ENCODE measurements at places on chromosomes 5 and 9.

- DNase-seq, result no peak
Observed at GRCh38 chr9:98484162-98484561, 224.6 kb downstream of the GABBR2 start.

DNA sequence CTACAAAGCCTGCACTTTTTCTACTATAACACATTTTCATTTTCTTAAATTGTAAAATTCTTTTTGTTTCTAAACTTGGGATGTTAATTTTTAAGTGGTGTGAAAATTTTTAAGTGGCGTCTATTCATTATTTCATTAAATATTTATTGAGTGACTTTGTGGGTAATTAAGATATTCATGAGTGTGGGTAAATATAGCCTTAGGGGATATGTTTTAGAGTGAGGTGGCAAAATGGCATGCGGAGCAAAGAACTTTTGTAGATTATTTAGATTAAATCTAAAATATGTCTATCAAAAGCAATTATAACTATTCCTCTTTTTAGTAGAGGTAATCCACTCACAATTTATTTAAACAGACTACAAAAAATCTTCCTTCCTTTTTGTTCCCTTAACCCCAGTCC lies 188.4 kb downstream of the PCSK1 start:
- DNase-seq, result no peak

DNA sequence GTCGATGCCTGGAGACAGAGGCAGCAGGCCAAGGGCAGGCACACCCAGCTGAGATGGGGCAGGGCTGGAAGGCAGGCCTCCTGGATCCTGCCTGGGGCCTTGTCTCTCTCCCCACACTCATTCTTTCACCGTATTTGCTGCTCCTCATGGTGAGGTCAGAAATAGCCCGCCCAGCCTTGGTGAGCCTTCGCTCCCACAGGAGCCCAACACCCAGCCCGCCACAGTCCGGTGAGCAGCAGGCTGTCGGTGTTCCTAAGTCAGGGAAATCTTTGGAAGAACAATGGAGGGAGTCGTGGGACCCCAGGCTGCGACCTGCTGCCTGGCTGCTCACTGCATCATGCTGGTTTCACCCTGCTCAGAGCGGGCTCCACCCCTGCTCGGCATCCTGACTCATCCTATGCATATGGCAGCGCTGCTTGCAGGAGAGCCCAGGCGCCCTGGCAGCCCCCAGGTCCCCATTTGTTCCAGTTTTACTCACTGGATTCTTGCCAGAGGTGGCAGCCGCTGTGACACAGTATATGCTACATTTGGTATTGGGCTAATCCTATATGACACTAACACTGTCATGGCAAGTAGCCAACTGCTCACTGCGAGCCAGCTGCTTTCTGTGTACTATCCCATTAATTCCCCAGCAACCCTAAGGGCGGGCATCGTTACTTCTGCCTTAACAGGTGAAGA lies 53.2 kb upstream of the NCS1 start:
- no peak for DNase-seq

DNA sequence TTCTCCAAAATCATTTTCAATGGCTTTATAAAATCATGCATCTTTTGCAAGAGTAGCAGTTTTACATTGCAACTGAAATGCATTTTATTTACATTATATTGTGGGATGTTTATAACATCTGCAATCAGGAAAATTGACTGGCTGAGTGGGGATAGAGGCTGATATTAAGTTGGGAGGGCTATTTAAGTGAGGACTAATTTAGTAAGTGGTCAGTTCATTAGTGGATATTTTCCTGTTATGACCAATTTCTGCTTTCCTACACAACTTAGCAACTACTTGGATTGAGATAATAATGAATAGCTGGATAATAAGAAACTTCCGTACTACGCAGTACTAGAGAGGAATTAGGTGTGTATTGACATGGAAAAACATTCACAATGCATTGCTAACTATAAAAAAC lies 92.9 kb upstream of the SSBP2 start:
- no peak for DNase-seq

DNA sequence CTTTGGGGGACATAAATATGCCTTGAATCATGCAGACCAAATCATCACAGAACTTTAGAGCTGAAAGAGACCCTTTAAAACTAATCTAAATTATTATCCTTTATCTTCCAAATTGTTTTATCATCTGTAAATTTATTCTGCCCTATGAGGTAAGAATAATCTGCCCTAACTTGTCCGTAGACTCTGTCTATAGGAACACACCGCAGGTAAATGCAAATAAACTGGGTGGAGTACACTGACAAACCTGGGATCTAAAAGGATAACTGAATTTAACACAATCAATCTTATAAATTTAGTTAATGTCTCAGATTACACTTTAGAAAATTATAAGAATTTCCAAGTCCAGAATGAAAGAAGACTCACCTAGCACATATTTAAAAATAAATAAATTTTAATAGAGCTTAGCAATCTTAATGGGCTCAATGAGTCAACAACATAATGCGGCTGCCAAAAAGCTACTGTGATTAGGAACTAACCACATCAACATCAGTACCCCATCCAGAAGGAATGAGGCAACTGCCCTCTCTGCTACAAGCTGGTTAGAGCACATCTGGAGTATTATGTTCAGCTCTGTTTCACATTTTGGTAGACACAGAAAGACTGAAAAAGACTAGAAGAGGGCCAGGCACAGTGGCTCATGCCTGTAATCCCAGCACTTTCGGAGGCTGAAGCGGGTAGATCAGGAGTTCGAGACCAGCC lies 5.6 kb downstream of the MEGF9 start:
- no peak for DNase-seq

DNA sequence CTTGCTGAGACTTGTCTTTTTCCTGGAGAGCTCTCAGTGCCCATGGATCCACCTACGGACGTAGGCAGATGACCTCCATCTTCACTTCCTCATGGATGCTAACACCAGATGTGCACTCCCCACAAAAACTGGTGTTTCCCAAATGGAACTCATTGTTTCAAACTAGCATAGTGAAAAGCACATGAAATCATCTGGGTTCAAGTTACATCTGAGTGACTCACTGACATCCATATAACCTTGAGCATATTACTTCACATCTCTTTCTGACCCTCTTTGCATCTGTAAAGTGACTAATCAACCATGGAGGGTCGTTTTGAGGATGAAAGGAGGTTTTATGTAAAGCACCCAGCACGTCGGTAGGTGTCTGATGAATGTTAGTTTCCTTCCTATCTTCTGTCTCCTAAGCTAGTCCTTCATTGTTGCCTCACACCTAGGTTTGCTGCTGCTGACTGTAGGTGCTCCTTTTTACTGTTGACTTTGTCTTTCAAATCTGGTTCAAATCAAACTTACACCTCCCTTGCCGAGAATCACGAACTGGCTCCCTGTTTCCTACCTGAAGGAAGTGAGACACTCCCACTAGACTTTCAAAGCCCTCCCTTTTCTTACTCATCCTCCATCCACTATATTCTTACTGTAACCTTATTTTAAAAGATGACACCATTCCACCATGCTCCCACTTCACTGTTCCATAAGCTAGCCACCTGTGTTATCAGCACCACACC lies 10.3 kb downstream of the OCLN start:
- DNase-seq, result no peak

- peak; percentile 75 for DNase-seq
Observed at GRCh38 chr9:137305060-137305797, 3.2 kb upstream of the NRARP start.

GRCh38 chr5:79225441-79225840 lies 10.5 kb upstream of the JMY start:
- DNase-seq, result no peak

DNA sequence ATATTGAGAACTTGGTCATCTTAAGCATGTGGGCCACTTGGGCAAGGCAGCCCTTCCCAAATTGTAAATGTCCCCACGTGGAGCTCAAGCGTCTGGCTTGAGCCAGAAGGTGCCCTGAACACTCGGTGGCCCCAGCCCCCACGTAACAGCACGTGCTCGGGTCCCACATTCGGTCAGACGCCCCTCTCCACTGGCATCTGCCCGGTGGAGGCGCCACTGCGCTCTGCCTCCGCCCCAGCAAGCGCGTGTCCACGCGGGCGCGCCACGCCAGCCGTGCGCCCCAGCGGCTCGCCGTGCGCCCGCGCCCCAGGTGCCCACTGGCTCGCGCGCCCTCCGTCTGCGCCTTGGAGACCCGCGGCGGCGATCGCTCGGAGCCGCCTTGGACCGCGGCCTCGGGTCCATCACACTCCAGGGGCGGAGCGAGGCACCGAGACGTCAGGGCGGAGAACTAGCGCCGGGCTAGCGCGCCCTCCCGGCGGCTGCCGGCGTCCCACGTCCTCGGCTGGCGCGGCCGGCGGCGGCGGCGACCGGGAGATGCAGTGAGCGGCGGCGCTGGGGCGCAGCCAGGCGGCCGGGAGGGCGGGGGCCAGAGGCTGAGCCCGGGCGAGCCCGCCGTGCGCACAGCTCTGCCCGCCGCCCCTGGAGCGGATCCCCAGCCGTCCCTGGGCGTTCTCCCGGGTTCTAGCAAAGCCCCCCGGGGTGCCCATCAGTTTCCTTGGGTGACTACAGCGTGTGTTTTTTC lies at the start of gene PALM2AKAP2:
Gene PALM2AKAP2, plus strand, starts transcription at position 488 of the 742 bp plus-strand sequence. CDS start 291 bp downstream, outside the sequence.
- no peak for DNase-seq

DNA sequence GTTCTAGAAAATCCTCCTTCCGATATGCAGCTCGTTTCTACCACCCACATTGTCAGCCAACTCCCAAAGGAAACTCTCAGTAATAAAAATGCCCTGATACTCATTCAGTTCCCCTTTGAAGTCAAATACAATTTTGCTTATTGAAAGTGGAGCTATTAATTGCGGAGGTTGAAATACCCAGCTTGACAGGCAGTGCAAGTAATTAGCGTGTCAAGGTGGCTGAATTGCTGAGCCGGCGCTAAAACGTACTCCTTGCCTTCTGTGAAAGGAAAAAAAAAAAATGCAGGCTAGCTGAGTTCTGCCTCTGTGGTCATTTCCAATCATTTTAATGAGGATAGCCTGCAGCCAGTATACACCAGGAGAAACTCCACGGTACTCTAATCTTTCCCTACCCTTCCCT lies 165.5 kb downstream of the RORB start:
- no peak for DNase-seq

GRCh38 chr9:117030254-117030768 lies 343.2 kb downstream of the TRIM32 start:
- no peak for DNase-seq

GRCh38 chr5:76292620-76293322 lies 110.3 kb upstream of the IQGAP2 start:
- DNase-seq, result peak; percentile 51

GRCh38 chr5:154214371-154215106 lies 24.0 kb downstream of the GALNT10 start:
- no peak for DNase-seq

GRCh38 chr9:116713271-116713670 lies 26.2 kb downstream of the TRIM32 start:
- no peak for DNase-seq

DNA sequence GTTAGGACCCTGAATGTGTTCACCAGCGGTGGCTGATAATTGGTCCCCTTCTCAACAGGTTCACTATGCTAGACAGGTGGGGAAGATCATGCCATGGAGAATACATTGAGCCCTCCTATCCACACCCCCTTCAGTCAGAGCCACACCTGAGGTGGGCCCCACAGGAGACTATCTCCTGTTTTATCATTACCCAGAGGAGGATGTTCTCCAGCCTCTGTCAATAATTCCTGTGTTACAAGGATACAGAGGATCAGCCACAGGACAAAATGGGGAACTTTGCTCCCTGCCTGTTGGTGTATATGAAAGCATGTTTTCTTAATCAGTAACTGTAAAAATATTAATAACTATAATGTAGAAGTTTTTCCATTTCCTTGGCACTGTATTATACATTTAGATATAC lies 25.9 kb downstream of the RAD1 start:
- no peak for DNase-seq

DNA sequence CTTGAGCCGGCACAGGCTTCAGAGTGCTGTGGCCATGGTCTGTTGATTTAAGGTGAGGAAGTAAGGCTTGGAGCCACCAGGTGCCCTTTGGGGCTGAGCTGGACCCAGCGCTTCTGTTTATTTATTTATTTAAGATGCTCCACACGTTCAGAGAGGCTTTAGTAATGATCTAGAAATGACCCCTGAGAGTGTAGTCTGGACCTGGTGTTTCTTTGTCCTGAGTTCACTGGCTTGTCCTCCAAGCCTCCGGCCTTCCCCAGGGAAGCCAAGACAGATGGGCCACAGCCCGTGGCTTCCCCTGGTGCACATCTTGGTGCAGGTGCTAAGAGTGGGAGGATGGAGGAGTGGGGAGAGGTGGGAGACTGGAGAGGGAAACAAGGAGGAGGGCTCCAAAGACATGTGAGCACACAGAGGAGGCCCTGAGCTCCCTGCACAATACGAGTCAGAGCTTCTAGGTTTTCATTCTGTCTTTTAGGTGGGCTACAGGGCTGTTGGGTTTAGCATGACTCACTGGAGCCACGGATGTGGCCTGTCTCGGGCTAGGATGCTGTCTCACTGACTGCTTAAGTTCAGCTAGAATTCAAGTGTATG lies 56.9 kb downstream of the AHRR start:
- DNase-seq, result no peak

DNA sequence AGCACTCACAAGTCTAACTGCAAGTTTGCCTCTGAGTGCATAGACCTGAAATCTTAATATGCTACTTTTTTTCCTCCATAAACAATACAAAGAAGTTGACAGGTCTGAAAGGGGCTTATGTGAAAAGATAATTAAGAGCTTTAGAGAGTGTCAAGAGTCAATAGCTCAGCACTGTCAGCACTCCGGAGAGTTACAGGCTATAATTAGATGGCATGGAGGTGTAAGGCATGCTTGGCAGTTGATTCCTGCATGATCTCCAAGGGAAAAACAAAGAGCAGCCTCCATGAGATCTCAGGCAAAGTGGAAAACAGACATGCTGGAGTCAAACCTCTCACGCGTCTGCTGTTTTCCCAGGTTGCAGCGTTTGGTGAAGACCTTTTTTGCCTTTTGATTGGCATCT lies 468.7 kb downstream of the TLE4 start:
- no peak for DNase-seq

DNA sequence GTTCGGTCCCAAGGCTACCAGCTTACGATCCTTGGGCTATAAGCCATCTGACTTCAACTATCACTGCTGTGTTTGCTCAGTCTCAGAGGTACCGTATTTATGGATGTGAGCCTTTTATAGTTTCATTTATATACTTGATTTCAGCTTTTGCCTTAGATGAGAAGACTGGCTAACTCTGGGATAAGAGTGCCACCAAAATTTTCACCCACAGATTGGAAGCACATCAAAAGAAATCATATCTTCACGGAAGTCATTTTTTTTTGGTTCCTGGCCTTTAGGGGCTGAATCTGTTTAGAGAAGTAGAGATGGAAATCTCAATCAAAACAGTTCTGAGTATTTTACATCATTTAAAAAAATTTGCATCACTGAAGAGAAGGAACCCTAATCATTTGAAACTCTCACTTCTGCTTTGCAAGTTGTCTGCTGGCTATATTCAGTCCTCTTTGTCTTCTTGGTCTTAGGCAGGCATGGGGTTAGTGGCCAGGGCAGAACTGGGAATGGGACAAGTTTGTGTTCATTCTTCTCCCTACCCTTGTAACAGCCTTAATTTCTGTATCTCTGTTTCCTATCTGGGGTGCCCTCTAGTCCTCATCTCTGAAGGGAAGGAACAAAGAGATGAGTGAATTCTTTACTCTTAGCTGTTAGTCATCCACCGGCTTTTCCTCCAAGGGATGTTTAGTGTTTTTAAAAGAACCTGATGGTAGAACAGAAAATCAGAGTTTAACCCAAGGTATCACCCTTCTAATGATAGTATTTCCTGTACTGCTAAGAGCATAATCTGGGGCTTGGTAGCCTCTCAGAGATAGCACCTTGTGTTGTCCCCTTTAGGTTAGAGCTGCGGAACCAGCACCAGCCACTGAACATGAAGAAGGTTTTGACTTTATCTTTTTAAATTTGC lies 14.1 kb upstream of the TNFAIP8 start:
- DNase-seq, result no peak
